A549 treated with AZD2906 at 1 μM for 4 hours (cell line): ENCODE measurements at places on chromosomes 2 and 18. TPM values are rescaled to one million over a fixed set of nuclear protein-coding genes. Genes with fewer than 3 reads are reported as not detected.

TUBA4B gene
- 0.10 to 0.32 TPM (median 0.12 TPM) in 5 replicates for total RNA-seq

PAX8 gene
- 0.51 to 0.98 TPM (median 0.76 TPM) in 5 replicates for total RNA-seq

DLX1 gene
- 2.7 to 3.5 TPM (median 3.1 TPM) in 5 replicates for total RNA-seq

TRMT61B gene
- 15.0 to 16.7 TPM (median 16.0 TPM) in 5 replicates for total RNA-seq

ANKRD62 gene
- not detected in 5 replicates for total RNA-seq

SULT1C3 gene
- total RNA-seq, result not detected in 5 replicates

LOXHD1 gene
- total RNA-seq, result not detected in 5 replicates

GAL3ST2 gene
- total RNA-seq, result 0.11 to 0.37 TPM (median 0.25 TPM) in 5 replicates

CYP1B1 gene
- total RNA-seq, result 3.6 to 4.6 TPM (median 4.5 TPM) in 5 replicates

CHRNG gene
- total RNA-seq, result not detected in 5 replicates

RNF152 gene
- 0.04 to 0.22 TPM (median 0.19 TPM) in 5 replicates for total RNA-seq

CEBPZOS gene
- 36.4 to 39.5 TPM (median 37.4 TPM) in 5 replicates for total RNA-seq

ACSL3 gene
- total RNA-seq, result 147 to 197 TPM (median 149 TPM) in 5 replicates

DAPL1 gene
- 0.13 to 0.16 TPM in 2 of 5 replicates, not detected in the others for total RNA-seq

UGT1A10 gene
- 0.03 to 0.14 TPM (median 0.08 TPM) in 4 of 5 replicates, not detected in the other for total RNA-seq

OSBPL6 gene
- 5.8 to 7.4 TPM (median 6.1 TPM) in 5 replicates for total RNA-seq

LRATD1 gene
- 0.09 to 0.17 TPM (median 0.14 TPM) in 5 replicates for total RNA-seq

KCNG2 gene
- total RNA-seq, result 0.06 TPM in 2 of 5 replicates, not detected in the others

TCF7L1 gene
- 8.3 to 12.0 TPM (median 10.7 TPM) in 5 replicates for total RNA-seq

PSMA8 gene
- not detected in 5 replicates for total RNA-seq

FAM124B gene
- not detected in 5 replicates for total RNA-seq

UGT1A8 gene
- total RNA-seq, result 0.03 to 0.10 TPM (median 0.07 TPM) in 3 of 5 replicates, not detected in the others

SMIM21 gene
- not detected in 5 replicates for total RNA-seq

NT5DC4 gene
- 0.06 to 0.94 TPM in 2 of 5 replicates, not detected in the others for total RNA-seq

EEF1B2 gene
- 1,021 to 1,254 TPM (median 1,035 TPM) in 5 replicates for total RNA-seq
